Adrenal gland (tissue), 19 donors: ENCODE measurements at places on chromosomes 7 and 10. TPM values are rescaled to one million over a fixed set of nuclear protein-coding genes. Genes with fewer than 3 reads are reported as not detected.

The ANKRD7 gene
- 1.2 TPM for total RNA-seq

The CLDN4 gene
- total RNA-seq = 0.24 TPM

The EPDR1 gene
- 210 TPM for total RNA-seq

DNA sequence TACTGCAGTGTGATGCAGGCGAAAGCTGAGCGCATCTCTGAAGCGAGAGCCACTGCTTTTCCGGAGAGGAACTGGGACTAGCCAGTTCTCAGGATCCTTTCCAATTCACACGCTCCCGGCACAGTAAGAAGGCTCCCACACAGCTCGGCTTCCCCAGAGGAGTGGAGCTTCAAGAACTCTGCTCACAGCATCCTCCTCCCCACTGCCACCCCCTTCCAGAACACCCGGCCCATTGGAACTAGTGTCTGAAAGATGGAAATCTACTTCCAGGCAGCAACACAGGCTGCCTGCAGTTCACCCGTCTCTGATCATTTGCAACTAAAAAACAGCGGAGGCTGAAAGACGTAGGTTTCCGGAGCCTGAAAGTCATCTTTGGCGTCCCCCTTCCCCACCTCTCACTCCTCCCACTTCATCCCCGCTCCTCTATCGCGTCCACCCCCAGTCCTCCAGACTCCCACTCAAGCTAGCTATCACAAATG is at the start of gene DGKB:
TSS of gene DGKB (minus strand) at position 163 of the 479 bp plus-strand sequence.
- no peak for DNase-seq

The MOGAT3 gene
- not detected for total RNA-seq

DNA sequence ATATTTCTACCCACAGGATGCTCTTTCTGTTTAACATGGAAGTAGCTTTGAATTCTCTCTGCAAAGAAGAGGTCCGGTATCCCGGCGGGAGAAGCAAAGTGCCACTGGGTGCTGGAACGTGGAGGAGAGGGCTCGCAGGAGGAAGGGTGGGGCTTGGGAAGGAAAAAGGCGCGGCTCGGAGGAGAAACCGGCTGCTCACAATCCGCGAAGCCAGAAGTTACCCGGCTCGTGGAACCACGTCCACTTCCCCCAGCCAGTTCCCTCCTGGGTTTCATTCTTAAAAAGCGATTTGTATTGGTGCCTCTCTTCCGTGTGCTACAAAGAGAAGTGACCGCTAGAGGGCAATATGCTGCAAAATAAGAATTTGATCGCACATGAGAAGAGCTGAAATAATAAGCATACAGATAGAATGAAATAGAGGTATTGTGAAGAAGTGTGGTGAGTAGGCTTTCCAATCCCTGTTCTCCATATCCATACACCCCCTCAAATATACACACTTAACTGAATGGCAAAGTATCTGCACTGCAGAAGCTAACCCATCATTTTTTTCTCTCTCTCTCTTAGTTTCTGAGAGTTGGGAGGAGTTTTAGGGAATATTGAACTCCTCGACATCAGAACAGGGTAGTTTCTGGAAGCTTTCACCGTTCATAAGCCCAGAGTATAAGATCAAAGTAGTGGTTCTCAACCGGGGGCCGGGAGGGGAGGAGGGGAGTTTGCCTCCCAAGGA is 31.1 kb downstream of the TRIL start:
- peak; percentile 68 for DNase-seq

GRCh38 chr7:42763137-42763551 is 148.7 kb downstream of the C7orf25 start:
- DNase-seq = no peak

GRCh38 chr7:27192546-27193334 is 7.2 kb downstream of the HOXA13 start:
- DNase-seq = no peak

DNA sequence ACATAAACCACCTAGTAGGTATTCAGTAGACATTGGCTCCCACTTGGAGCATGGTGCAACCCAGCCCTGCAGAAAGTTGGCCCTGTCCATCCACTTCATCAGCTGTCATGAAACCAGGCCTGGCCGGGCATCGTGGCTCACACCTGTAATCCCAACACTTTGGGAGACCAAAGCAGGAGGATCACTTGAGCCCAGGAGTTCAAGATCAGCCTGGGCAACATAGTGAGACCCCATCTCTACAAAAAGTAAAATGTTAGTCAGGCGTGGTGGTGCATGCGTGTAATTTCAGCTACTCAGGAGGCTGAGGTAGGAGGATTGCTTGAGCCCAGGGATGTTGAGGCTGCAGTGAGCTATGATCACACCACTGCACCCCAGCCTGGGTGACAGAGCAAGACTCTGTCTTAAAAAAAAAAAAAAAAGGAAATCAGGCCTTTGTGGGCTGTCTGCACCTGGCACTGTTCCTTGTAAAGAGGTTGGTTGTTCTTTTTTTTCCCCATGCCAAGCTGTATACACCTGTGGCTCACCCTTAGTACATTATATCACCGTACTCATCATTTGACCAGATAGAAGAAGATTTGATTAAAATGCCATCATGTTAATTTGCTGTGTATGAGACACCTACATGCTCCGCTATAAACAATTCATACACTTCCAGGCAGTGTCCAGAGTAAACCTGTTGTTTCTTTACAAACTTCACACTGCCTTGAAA is 45.4 kb upstream of the GRID1 start:
- no peak for DNase-seq

DNA sequence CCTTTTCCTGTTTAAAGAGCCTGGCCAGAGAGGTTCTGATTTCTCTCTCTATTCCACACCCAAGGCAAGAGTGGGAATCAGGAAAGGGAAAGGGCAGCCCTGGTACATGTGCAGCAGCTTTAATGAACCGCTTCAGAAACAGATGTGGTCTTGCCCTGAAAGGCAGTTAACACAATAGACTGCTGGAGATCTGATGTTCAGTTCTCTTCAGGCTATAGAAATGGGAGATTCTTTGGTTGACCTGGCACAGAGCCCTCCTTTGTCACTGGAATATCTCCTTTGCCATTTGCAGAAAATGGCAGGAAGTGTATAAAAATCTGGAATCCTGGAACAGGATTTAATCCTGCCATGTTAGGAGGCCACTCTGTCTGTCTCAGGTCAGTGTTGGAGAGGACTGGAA is 36.3 kb upstream of the EXOC6 start:
- no peak for DNase-seq

DNA sequence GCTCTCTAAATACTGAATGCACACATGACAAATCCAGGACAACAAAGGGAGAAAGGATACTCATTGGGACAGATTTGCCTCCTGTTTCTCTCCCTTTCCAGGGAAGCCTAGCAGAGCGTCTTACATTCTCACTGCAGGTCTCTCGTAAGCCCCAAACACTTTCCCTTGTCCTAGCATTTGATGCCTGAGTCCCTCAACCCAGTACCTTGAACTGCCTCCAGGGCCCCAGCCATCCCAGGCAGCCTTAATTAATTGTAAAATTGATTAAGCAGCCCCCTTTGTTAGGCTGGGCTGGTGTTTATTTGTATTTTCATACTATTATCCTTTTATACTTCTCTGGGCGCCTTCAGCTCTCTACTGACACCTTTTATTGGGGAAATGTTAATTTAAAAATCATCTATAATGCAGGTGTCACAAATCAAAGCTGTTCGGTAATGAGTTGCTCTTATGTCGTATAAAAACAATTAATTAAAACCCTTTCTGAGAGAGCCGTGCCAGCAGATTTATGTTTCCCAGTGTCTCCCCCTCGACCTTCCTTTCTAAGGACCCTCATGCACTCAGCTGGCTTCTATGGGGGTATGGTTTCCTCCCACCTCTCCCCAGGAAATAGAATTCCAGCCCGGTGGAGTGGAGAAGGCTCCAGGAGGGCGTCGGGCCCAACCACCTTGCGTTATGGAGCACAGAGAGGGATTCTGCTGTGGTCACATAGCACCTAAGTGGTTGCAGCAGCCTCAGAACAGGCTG is 243.8 kb downstream of the RPS24 start:
- DNase-seq = no peak

DNA sequence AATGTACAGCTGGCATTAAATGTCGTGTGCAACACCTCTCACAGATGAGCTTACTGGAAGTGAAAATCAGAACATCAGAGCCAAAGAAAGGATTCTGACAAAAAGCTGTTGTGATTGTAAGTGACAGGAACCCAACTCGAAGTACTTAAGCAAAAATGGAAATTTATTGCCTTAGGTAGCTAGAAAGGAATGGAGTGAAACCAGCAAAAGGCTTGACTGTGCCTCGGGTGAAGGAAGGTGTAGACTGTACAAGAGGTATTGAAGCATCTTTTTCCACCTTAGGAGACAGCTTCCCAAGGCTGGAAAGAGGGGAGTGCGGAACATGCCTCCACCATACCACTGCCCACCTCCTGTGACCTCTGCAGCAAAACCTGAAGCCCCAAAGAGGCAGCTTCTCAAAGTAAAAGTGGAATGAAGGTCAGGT is 27.3 kb upstream of the ITGB1 start:
- DNase-seq = no peak

DNA sequence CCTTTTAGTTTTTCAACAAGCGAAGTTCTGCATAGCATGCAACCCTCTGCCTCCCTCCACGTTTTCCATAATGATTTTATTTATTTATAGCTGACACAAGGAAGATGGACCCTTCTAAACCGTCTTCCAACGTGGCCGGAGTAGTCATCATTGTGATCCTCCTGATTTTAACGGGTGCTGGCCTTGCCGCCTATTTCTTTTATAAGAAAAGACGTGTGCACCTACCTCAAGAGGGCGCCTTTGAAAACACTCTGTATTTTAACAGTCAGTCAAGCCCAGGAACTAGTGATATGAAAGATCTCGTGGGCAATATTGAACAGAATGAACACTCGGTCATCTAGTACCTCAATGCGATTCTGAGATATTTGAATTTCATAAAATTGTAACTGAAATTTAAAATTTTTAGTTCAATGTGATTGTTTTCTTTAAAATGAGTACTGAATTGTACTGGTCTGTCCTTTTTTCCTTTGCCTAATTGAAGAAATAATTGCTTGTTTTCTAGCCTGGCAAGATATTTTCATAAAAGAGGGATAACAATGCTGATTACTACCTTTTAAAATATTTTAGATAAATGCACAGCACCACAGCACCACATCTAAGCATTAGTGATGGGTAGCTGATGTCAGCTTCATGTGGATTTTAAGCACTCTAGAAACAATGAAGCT is 41.5 kb upstream of the SLC39A12 start:
- DNase-seq = peak; percentile 56

GRCh38 chr7:36755484-36755883 is 31.2 kb upstream of the AOAH start:
- no peak for DNase-seq

DNA sequence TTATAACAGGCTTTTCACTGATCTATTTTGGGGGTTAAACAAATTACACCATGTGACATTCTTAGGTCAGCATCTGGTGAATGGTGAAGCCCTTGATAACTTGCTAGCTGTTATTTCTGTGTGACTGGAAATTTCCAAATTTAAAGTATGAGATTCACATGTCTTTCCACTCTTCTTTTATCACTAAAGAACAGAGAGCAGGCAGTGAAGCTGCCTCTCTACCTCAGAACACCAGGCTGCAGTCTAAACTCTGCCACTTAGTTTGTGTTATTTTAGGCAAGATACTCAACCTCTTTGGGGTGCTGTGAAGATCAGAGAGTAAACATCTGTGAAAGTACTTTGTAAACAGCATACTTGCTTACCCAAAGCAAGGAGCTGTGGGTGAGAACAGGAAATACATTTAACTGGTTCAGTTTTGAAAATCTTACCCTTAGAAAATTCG is 15.5 kb upstream of the SP4 start:
- no peak for DNase-seq

DNA sequence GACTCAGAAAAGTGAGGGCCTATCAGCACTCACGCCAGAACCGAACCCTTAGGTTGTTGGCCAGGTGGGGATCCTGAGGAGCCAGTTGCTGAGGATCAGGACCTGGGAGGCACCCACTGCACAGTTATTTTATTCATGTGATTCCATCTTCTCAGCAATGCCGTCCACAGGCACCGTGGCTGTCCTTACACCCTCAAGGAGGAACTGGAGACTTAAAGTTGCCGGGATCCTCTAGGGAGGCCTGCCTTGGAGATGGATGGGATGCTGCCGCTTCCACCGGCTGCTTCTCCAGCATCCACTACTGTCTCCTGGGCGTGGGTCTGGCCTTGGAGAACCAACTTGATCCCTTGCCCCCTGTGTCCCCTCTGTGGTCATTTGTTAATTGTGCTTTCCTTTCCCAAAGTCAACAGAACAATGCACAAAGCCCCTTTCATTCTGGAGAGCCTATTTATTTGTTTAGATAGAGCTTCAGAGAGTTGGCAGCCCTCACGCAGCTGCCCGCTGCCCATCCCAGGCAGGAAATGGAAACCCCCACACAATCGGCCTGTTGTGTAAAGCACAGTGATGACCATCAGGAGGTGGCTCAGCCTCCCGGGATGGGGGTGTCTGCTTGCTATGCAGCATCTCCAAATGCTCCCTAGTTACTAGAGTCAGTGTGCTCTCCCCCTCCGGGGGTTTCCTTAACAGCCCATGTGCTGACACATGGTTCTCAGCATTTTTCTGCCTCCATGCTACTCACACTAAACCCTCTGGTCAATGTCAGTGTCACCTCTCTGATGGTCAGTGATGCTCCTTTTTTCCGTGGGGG is 52.9 kb upstream of the IGFBP3 start:
- no peak for DNase-seq

The TEX36 gene
- not detected for total RNA-seq

The BCCIP gene
- 32.8 TPM for total RNA-seq

- no peak for DNase-seq
These were observed 78.0 kb downstream of the MKI67 start for GRCh38 chr10:128047991-128048818.

GRCh38 chr7:35032166-35032565 is 5.1 kb downstream of the DPY19L1 start:
- DNase-seq = no peak

DNA sequence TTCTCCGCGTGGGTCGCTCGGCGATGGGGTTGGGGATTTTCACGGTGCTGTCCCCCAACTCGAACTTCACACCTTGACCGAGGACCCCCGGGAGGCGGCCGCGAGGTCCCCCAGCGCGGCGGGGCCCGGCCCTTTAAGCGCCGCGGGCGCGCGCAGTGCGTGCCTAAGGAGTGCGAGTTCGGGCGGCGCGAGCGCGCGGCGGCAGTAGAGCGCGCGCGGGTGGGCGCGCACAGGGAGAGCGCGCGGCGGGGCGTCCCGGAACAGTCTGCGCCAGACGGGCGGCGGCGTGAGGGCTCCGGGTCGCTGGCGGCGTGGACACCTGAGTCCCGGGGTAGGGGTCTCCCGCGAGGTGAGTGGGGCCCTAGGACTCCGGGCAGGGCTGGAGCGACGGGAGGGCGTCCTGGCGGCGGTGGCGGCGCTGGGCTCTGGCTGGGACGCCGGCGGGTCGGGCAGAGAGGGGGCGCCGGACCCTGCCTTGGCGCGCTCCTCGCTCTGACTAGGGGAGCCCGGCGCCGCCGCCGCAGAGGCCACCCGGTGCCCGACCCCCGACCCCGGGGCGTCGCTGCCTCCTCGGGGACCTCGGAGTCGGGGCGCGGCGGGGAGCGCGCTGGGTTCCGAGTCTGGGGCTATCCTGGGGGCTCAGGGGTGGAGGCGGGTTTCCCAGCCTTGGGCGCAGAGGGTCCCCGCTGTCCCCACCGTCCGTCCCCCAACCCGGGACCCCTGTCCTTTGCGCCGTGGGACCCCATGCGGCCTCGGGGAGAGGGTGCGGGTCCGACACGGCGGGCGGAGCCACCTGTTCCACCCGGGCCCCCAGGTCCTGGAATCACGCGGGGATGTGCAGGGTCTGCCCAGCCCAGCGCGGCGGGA is at the start of gene PROSER2:
TSS of gene PROSER2 (plus strand) at position 235 of the 867 bp plus-strand sequence. CDS start 28,722 bp downstream, outside the sequence.
- DNase-seq = peak; percentile 12

GRCh38 chr10:102917314-102917961 is 656 bp upstream of the CNNM2 start:
- DNase-seq = peak; percentile 84

GRCh38 chr7:78465894-78466293 is 667.3 kb downstream of the PHTF2 start:
- no peak for DNase-seq
